ENCODE measurements at places on chromosomes 13 and 19.
A peak's percentile ranks its signal among the peaks of the same experiment; 100 is the strongest.

- no peaks in the 10 kb centered on the region for H3K36me3 ChIP-seq
Measured at GRCh38 chr13:51539887-51540286, 44.4 kb upstream of the WDFY2 start.

DNA sequence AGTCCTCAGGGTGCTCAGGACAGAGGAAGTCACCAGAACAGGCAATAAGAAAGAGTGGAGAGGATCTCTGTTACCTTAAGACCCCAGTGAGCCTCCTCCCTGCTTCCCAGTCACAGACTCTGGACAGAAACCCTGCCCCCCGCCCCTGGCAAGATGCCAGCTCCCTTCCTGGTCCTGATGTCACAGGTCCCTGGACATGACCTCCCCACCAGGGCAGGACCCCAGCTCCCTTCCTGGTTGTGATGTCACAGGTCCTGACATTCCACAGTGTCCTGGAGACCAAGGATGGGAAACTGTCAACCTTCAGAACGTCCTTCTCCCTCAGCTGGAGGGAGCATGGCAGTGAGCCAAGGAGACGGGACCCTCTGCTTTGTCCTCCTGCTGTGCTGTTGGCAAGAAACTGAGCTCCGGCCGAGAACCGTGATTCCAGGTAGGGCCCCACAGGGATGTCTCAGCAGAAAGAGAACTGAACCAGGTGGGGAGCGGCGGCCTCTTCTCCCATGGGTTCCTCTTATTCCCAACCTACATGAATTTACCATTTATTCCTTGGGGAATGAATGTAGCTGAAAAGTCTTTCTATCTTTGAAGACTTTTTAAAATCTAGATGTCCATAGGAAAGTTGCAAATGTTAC lies at the start of gene SPACA7:
TSS of gene SPACA7 (plus strand) at position 306 of the 632 bp plus-strand sequence. CDS start at position 337, 31 bp downstream.
- no peak within 1 kb of the TSS for H3K4me3 ChIP-seq
- no peaks in the 10 kb centered on the region for H3K4me1 ChIP-seq

DNA sequence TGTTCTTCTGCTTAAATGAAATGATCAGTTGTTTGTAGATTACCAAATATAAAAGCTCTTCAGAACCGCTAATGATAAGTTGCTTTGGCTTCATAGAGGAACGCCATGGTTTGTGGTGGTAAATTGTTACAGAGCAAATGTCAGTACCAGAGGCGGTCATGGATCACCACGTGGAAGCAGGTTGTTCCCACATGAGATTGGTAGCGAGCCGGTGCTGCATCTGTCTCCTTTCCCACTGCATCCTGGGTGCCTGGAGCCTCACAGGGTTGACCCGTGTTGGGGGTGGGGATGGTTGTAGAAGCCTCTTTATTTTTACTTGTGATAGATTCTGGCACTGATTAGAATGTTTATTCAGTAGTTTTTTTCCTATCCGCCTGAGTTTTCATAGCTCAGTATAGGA lies 14.7 kb downstream of the GARRE1 start:
- H3K4me1 ChIP-seq: peaks cover 25% of the 10 kb centered on the region
- H3K4me3 ChIP-seq: no peak overlapping the region
- H3K36me3 ChIP-seq: peaks cover 13% of the 10 kb centered on the region
- no peaks in the 10 kb centered on the region for H3K27me3 ChIP-seq

- H3K36me3 ChIP-seq: no peaks in the 10 kb centered on the region
- no peak overlapping the region for H3K4me3 ChIP-seq
- no peaks in the 10 kb centered on the region for H3K4me1 ChIP-seq
- H3K27ac ChIP-seq: no peak overlapping the region
Measured at GRCh38 chr13:80382576-80382975, 41.6 kb upstream of the SPRY2 start.

- H3K36me3 ChIP-seq: peaks cover 6% of the 10 kb centered on the region
- H3K27ac ChIP-seq: peak overlapping the region; percentile 99
- peak overlapping the region; percentile 77 for H3K4me3 ChIP-seq
- H3K4me1 ChIP-seq: no peaks in the 10 kb centered on the region
- DNase-seq: no peak
Measured at GRCh38 chr19:7792281-7792680, 29.2 kb downstream of the CLEC4M start.
